ENCODE measurements at places on chromosomes 1 and 21.
A peak's percentile ranks its signal among the peaks of the same experiment; 100 is the strongest.

DNA sequence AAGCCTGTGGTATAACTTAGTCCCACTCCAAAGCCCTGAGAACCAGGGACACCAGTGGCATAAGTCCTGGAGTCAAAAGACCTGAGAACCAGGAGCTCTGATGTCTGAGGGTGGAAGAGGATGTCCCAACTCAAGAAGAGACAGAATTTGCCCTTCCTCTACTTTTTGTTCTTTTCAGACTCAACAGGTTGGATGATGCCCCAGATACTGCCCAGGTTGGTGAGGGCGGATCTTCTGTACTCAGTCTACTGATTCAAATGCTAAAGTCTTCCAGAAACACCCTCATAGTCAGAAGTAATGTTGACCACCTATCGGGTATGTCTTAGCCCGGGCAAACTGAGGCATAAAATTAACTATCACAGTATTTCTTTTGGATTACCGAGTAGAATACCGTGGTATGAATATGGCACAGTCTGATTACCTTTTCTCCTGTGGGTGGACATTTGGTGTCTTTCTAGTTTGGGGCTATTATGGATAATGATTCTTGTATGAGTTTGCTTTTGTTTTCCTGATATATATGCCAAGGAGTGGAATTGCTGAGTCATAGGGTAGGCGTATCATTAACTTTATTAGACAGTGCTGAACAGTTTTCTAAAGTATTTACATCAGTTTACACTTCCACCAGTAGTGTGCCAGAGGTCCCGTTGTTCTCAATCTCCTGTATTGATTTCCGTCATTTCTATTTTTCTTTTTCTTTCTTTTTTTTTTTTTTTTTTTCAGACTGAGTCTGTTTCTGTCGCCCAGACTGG, 3.2 kb upstream of the CHAF1B start:
- DNase-seq, result no peak

DNA sequence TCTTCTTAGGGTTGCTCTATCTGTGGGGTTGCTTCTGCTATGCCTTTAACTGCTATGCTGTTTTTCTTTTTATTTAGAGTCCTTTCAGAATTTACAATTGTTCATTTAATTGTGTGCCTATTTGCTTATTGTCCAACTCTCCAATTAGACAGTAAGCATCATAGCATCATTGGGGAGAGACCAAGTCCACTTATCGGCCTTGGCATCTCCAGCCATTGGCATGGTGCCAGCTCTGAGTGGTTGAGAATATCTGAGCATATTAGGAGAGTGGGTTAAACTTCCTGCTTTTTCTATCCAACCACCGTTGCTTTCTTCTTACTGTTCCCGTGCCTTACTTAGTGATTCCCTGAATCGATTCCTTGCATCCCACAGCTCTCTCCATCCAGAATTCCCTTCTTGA, 535.0 kb downstream of the AJAP1 start:
- no peak for DNase-seq

DNA sequence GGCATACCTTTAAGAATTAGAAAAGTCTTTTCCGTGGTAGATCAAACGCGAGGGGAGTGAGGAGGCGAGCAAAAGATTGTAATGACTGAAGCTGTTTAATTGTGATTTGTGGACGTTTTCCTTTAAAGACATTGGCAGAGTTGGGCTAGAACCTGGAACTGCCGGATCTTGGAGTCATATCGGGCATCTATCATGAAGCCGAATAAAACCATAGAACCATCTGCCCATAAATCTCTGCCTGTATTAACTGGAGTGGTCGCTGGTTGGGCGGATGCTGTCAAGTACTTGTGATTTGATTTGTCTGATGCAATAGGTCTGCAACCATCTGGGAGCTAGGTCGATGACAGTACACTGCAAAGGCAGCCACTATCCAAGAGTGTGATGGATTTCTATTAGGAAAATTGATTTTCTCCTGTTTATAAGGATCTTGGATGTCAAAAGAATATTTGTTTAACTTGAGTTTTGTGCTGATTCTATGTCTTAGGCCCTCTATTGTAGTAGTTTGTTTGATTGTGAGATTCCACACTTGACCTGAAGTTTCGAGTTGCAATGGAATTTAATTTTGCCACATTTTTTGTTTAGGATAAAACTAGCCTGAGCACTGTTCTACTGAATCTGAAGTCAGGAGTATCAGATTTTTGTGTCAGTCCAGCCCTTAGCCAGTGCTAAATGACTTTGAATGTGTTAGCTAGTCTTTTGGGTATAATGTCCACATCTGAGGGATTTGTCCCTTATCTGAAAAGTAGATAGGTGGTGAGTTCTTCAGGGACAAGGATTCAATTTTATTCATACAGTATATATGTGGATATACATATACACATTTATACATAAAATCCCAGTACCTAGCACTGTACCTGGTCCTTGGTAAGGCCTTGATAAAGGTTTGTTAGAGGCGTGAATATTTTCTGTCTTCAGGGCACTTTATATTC, 1.2 kb downstream of the SARS1 start:
- peak; percentile 37 for DNase-seq

DNA sequence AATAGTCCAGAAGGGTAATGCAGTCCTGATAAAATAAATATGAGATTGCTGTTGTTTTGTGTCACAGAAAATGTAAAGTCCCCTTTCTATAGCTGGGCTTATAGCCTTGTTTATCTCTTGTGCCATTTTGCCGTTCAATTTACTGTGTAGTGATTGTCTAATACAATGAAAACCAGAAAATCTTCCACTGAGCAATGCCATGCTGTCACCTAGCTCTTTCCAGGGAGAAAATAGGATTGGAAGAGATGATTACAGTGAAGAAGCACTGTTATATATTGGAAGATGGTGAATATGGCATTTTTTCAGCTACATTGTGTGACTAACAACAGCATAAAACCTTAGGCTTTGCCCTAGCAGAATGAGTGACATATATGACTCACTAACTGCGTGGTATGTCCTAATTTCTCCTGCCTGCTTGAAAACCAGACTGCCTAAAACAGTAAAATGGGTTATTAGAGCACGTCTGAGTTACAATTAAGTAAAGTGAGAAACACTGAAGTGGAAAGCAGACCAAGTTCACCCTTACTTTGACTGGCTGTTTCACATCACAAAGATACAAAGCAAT, 332.4 kb upstream of the ZP4 start:
- DNase-seq, result no peak

GRCh38 chr1:106564192-106564591, 492.3 kb upstream of the PRMT6 start:
- DNase-seq, result no peak

DNA sequence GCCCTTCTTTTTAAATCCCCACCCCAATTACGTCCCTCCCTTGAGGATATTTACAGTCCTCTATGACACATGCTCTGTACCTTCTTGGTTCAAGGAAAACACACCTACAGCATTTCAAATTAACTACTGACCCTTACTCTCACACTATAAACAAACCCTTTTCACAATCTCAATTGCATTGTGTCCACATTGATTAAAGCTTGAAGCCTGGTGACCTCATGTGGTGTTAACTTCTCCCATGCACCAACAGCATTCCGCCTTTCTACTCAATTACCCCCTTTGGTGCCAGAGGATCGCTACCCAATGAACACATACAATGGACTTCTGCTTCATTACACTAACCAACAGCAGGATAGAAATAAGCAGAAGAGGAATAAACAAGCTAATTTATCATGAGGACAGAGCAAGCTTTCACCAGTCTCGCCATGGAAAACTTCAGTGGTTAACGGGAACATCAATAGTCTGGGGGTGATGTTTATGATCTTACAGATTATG, 15.2 kb downstream of the WLS start:
- no peak for DNase-seq

- no peak for DNase-seq
Measured at GRCh38 chr1:7373251-7373650, 397.8 kb upstream of the VAMP3 start.

- no peak for DNase-seq
Measured at GRCh38 chr1:241964550-241965282, 7.1 kb downstream of the BECN2 start.

- DNase-seq, result no peak
Measured at GRCh38 chr1:192952646-192953045, 106.5 kb downstream of the UCHL5 start.

DNA sequence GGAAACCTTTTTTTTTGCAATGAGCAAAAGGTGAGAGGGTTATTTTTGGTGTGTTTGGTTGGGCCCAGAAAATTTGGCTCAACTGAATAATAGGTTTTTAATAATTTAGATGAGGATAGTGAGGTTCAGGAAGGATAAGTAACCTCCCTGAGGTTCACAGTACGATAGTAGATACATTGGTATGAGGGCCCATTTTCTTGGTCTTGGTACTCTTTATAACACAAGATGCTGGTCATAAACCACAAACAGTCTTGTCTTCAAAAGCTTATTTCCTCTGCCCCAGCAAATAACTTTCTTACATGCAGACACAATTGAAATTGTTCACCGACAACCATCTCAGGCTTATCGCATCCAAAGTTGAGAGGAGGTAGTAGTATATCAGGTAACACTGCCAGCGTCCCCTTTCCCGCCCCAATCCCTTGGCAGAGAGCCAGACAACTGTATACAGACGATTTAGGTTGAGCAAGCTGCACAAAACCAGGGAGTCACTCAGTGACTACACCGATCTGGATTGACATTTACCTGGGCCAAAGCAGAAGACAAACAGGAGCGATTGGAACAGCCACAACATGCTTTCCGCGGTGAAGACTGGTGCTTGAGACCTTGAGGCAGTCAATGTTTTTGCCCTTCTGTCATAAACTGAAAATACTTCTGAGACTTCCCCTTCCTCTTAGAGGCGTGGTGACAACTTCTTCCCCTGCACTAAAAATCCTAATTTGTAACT, at the start of gene SLAMF6:
TSS of gene SLAMF6 (minus strand) at position 634 of the 724 bp plus-strand sequence. CDS start at position 571, 63 bp downstream.
- DNase-seq, result no peak

GRCh38 chr1:56709269-56709880, 64.3 kb downstream of the PRKAA2 start:
- no peak for DNase-seq

DNA sequence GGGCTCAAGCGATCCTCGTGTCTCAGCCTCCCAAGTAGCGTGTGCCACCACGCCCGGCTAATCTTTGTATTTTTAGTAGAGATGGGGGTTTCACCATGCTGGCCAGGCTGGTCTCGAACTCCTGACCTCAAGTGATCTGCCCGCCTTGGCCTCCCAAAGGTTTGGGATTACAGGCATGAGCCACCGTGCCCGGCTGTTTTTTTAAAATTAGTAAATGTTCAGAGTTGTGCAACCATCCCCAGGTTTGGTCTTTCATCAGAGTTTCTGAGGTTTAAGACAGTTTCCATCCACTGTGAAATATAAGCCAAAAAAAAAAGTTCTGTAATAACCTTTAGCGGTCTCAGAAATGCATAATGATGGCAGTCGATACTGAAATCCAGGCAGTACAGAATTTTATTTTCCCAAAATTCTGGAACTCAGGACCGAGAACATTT, 550 bp upstream of the SYT11 start:
- no peak for DNase-seq

- no peak for DNase-seq
Measured at GRCh38 chr1:183922197-183922596, 115.3 kb downstream of the COLGALT2 start.

GRCh38 chr1:32869923-32870614, 643 bp downstream of the FNDC5 start:
- DNase-seq, result no peak

GRCh38 chr1:230836793-230837192, 31.5 kb downstream of the C1orf198 start:
- no peak for DNase-seq

- DNase-seq, result no peak
Measured at GRCh38 chr1:18731591-18732235, 101.1 kb downstream of the PAX7 start.

DNA sequence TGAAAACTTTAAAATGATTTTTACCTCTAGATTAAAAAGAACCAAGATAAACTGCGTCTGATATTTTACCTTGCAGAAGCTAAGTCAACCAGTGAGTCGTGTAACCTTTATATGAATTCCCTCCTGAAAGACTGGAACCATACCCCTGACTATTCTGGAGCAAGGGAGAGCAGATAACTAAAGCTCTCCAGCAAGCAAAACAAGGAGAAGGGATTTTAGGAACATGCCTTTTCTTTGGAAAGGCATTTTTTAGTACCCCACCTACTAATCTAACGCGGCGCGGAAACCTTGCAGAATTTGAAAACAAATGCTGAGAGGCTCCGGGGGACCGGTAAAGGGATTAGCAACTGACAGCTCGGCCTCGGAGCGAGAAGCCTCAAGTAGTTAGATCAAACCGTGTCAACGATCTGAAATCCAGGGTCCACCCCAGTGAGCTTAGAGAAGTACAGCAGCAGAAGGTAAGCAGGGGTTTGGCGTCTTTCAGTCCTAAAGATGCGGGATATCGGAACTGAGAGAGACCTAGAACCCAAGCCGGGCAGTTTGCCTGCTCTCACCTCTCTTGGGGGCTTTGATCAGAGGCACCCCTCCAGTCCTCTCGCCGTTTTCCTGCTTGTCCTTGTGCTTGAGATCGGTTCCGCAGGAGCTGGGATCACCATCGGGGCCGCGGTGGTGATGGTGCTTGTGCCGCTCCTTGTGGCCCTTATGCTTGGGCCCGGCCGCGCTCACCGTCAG, 954 bp downstream of the RSBN1 start:
- peak; percentile 1 for DNase-seq

- no peak for DNase-seq
Measured at GRCh38 chr1:33377756-33378155, 53.1 kb downstream of the PHC2 start.

DNA sequence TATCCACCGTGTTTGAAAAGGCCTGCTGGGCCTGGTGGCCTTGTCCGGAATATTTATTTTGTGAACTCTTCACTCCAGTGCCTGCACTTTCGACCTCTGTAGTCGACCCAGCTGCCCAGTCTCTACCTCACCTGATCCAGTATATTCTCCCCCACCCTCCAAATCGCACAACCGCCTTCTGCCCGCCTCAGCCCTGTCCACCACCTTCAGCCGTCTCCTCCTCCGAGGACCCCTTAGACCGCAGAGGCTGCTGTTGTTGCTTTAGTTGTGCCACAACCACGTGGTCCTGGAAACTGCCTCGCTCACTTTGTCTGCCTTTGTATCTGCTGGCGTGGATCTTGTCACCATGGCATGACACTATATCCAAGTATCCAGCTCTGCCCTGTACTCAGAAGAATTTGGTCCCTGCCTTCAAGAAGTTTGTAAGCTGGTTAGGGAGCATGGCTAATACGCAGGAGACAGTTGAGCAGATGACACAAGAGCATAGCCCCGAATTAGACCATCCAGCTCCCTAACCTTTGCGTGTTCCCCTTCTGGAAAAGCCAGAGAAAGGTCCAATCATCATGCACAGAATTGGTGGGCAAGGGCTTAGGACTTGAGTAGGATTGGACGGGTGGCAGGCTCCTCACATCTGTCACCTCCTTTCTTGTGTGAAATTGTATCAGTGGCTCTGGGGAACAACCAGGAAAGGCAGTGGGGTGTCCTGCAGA, 1.5 kb downstream of the PHGDH start:
- no peak for DNase-seq

- DNase-seq, result no peak
Measured at GRCh38 chr1:210792250-210793102, 341.5 kb downstream of the KCNH1 start.

DNA sequence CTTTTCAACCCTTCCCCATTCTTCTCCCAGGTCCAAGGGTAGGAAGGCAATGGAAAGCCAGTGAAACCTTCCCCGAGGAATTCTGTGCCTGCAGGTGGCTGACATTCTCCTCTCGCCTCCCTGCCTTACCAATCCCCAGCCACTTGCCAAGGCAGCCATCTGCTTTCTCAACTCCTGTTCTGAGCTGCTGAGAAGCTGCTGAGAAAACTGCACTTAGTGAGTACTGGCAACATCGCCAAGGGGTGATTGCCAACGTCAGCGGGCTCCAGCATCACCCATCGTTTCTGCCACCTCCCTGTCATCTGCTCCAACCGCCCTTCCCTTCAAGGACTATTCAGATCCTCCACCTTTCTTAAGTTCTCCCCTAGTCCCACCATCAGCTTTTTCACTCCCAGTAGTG, 106.0 kb downstream of the PTPRU start:
- DNase-seq, result no peak

GRCh38 chr21:22993822-22994574, 1995.8 kb downstream of the NCAM2 start:
- DNase-seq, result no peak

Measured in stimulated activated CD4-positive, alpha-beta T cell treated with anti-CD3 and anti-CD28 coated beads, TNF-alpha, amount 100 ng/mL, for 4 hours (primary cell).